ENCODE measurements at places on chromosomes 3 and 15.

- no peak for DNase-seq
These were observed 653 bp upstream of the MFSD1 start for GRCh38 chr3:158801201-158801600.

DNA sequence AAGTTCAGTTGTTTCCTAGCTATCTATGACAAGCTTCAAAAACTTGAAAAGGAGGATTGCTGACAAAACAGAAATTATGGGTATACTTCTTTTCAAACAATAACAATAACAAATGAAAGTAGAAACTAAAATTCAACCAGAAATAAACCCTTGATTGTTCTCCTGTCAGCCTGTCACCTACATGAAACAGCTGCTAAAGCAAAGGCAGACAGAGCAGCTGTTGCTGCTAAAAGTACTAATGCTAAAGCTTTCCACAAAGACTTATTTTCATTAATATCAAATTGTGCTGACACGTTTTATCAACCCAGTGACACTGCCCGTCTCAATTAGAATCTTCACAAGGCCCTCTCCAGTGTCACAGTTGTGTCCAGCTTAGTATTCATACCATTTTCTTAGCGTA, 533.2 kb upstream of the GBE1 start:
- no peak for DNase-seq

- DNase-seq, result no peak
These were observed 33.6 kb downstream of the TMEM40 start for GRCh38 chr3:12725436-12725835.

DNA sequence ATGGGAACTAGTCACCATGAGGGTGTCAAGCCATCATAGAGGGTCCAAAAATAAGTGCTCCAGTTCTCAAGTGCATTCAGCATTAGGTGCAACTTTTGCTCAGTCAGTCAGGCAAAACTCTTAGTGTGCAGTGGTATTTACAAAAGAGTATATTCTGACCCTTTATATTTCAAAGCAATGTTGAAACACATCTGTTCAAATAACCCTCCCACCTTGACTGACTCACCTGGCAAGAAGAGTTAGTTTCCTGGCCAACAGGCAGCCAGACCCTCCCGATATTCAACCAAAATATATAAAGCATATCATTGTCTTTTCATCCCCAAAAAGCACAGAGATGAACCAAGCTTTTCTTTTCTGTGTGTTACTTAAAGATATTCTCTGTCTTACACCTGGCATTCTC, 7.6 kb upstream of the COL8A1 start:
- no peak for DNase-seq

DNA sequence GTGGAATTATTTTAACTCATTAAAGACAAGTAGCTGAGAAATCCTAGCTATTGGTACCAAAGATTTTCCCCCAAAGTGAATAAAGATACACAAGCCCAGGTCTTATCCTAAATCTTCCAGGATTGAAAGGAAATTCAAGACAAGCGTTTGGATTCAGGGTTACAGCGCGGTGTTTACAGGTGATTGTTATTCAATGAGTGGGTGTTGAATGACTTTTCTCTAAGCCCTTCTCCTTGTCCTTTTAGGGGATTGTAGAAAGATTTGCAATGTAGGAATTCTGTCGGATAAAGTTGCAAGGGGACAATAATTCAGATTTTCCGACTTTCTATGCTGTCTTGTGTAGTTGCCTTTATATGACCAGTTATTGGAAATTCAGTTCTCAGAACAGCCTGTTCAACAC, 57.2 kb downstream of the USP13 start:
- DNase-seq, result no peak

DNA sequence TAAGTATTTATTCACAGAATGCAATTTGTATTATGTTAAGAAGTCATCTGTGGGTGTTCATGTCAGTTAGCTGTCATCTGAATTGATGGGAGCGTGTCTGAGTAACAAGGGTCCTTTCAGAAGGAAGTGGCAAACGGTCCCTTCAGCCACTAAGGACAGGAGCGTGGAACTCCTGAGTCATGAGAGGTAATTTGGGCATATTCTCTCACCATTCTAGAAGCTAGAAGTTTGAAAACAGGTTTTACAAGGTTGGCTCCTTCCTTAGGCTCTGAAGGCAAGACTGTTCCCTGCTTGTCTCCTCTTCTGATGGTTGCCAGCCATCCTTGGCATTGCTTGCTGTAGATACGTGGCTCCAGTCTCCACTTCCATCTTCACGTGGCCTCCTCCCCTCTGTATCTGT, 19.7 kb downstream of the ABHD2 start:
- DNase-seq, result no peak

DNA sequence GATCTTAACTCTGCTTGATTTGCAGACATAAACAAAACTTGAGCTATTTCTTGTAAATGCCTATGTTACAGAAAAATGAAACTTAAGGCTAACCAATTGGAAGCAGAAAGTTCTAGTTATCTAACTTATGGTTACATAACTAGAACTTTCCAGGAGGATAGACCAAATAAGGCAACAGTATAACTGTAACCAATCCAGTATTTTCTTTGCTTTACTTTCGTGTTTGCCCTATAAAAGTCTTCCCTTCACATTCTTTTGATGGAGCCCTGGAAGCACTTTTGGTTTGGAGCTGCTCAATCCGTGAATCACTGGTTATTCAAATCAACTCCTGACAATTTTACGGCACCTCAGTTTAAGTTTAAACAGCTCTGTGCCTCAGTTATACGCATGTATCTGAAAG, 164.6 kb downstream of the SUCLG2 start:
- DNase-seq, result no peak

DNA sequence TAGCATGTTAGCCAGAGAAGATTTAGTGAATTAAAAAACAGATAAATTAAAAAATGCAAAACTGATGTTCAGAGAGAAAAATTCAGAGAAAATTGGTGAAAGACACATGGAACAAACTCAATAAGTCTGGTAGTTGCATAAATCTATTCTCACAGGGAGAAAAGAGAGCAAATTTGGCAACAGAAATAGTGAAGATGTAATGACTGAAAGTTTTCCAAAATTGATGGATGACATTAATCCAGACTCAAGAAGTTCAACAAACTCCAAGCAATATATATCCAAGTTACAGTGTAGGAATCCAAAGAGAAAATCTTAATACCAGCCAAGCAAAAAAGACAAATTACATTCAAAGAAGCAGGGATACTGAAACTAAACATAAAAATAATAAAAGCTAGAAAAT, 302.7 kb upstream of the ARPP21 start:
- DNase-seq, result no peak
